Mesenteric fat pad (tissue), 1 donor: ENCODE measurements at places on chromosomes 11 and 22. TPM values are rescaled to one million over a fixed set of nuclear protein-coding genes. Genes with fewer than 3 reads are reported as not detected.

The NRXN2 gene
- total RNA-seq = 8.8 TPM

DNA sequence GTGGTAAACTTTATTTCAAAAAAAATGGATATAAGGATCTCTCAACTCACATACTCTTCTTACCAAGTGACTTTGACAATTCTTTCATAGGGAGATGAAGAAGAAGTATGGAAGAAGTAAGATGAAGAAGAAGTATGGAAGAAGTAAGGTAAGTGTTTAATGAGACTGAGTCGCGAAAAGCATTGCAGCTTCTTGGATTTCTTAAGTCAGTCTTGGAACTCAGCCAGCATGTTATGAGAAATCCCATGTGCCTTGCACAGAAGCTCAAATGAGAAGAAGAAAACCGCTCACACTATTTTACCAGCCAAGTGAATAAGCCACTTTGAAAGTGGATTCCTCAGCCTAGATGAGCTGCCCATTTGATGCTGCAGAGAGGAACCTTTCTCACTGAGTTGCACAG is 332.0 kb upstream of the CCDC179 start:
- no peak for DNase-seq

The NRGN gene
- 4.0 TPM for total RNA-seq

DNA sequence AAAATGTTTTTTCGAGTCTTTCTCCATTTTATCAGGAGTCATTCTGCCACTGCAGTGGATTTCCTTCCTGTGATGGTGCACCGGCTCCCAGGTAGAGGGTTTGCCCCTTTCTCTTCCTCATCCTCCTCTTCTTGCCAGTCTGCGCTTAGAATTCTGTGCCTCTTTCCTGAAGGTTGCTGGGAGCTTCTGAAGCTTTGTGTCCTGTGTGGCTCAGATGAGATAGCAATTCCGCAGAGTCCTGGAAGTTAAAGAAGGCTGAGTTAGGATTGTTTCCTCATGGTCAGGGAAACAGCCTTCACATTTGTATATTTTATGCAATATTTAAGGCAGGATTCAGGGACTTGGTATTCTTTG is 264 bp downstream of the BCO2 start:
- no peak for DNase-seq

DNA sequence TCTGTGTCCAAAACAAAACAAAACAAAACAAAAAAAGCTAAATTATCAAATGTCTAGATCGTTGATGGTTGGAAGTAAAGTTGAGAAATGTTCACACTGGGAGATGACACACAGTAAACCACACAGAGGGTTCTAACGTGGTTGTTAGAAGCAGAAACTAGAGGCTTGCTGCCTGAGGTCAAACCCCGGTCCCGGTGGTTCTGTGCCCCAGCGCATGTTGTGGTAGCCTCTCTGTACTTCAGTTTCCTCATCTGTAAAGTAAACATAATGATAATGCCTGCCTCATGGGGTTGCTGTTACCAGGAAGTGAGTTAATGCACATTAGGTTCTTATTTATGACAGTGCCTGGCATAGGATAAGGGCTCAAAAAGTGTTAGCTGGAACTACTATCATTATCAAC is 33.4 kb downstream of the PPARA start:
- DNase-seq = no peak
